ENCODE measurements at places on chromosomes 6 and 20.

GRCh38 chr20:43665466-43666176 is 1.3 kb upstream of the MYBL2 start:
- no peak for DNase-seq

DNA sequence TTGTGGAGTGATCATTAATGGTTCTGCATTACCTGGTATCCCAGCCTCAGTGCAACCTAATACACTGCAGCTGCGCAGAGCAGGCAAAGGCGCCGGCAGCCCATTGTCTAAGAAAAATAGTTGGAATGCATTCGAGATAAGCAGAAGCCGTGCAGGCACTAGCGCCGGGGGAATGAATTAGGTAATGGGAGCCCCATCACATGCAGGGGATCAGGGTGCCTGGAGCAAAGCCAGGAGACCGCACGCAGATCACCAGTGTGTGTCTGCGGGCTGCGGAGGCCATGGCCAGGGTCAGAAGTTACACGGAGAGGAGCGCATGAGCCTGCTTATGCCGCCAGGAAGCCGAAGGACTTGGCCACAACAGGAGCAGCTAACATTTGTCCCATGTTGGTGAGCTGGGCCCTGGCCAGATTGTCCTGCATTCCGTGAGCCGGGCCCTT is 156.8 kb downstream of the DLL1 start:
- no peak for DNase-seq

DNA sequence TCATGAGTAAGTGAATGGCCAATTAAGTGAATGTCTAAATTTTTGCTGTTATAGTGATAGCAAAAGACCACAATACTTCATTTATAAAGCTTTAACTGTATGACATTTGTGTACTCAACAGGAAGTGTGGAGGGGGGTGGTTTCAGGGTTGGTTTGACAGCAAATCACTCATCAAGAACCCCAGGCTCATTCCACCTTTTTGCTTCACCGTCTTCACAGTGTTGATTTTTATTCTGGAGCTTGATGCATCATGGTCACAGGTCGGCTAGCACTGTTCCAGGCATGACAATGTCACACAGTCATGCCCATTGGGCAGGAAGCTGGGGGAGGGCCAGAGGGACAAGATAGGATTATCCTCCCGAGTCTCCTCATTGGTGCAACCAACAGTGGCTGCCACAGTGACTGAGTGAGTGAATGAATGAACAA is 75.0 kb downstream of the MDGA1 start:
- no peak for DNase-seq

DNA sequence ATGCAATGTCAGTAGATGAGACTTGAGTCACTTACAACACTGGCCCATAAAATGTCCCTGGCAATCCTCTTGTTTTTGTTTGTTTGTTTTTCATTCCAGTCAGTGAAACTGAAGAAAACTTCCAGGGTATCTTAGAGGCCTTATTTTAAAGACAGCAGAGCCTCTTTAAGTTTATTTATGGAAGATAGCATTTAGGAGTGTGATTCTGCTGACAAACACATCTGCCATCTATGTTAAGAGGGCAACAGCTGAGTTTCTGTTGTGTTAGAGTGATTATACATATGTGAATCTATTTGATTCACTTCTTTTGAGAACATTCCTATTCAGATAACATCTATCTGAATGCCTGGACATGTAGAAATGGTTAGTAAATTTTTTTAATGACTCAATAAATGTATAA is 812.6 kb downstream of the TENT5A start:
- DNase-seq: no peak

- DNase-seq: no peak
These were observed 279.8 kb downstream of the CDH26 start for GRCh38 chr20:60237981-60238380.

Measured in CD4-positive, alpha-beta T cell treated with Interferon gamma for 1 hour (primary cell).